Activated CD8-positive, alpha-beta memory T cell treated with anti-CD3 and anti-CD28 coated beads for 4 hours (primary cell): ENCODE measurements at places on chromosomes 5 and 9.
A peak's percentile ranks its signal among the peaks of the same experiment; 100 is the strongest.

- DNase-seq: no peak
Measured at GRCh38 chr9:77667151-77667550, 19.0 kb upstream of the GNA14 start.

- DNase-seq: no peak
Measured at GRCh38 chr5:108560581-108560980, 178.7 kb upstream of the FBXL17 start.

DNA sequence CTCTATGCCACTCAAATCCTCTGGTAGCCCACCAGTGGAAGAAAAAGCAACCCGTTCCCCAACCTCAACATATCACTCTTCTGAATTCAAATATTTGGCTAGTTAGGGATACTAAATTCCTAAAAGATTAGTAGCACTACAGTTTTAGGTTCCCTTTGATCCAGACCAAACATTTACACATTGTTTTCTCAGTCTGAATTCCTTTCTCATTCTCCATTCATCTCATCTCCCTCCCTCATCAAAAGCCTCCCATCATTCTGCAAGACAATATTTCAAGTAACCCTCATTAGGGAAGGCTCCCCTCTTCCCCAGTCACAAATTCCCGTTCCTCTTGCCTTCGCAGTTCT is 26.3 kb downstream of the ADAM19 start:
- no peak for DNase-seq

GRCh38 chr5:78903861-78904260 is 81.2 kb downstream of the ARSB start:
- DNase-seq: no peak

- no peak for DNase-seq
Measured at GRCh38 chr5:149916334-149917072, 28.1 kb downstream of the PDE6A start.

GRCh38 chr5:85182344-85182743 is 797.7 kb upstream of the EDIL3 start:
- DNase-seq: no peak

GRCh38 chr5:122192497-122193496 is 63.5 kb downstream of the ZNF474 start:
- no peak for DNase-seq

- DNase-seq: no peak
Measured at GRCh38 chr9:113775749-113776148, 100.4 kb upstream of the ZNF618 start.

- DNase-seq: no peak
Measured at GRCh38 chr9:112175796-112176315, 759 bp upstream of the SUSD1 start.

DNA sequence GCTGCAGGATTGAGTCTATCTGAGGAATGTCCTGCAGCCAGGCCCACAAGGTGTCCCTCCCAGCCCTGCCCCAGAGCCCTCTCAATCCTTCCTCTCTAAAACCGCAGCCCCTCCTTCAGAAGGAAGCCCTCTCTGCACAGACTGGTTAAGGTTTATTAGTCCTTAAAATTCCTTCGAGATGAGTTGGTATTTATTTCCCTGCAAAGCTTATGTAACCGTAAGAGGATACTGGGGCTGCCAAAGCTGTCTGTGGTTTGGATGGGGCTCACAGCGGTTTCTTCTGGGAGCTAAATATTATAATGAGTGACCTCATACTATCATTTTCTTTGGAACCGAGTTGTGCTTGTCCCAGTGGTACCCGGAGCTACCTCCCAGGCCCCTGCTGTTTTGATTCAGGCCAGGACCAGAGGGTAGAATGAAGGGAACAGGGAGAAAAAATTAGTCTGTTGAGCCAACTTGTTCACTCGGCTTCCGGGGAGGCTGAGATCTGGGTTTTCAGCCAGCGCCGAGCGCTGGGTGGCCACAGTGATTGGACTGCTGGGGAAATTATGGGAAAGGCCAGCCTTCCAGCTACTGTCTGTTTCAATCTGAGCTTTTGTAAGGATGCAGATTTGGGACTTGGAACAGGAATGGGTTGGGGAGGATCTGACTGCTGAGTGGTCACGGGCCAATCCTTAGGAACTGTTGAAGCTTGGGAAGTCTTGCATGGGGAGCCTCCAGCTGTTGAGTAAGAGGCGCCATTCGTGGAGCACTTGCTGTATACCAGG is 107.5 kb downstream of the NDFIP1 start:
- DNase-seq: no peak

- no peak for DNase-seq
Measured at GRCh38 chr9:123416176-123416575, 60.2 kb downstream of the CRB2 start.

DNA sequence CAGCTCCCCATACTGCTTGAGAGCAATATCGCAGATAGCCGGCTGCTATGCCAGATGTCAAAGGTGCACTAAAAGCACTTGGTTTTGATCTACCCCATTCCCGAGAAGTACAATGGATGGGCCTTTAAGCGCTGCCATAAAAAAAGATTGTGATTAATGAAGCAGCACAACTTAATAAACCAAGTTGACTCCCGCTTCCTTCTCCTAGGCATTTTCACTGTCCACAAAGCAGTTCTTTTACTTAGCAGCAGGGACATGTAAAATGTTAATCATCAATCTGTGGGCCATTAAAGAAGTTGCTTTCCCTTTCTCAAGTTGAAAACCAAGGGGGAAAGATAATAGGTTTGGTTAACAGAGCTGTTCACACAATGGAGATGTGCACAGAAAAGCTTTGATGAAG is 176.4 kb downstream of the TRPM6 start:
- no peak for DNase-seq

DNA sequence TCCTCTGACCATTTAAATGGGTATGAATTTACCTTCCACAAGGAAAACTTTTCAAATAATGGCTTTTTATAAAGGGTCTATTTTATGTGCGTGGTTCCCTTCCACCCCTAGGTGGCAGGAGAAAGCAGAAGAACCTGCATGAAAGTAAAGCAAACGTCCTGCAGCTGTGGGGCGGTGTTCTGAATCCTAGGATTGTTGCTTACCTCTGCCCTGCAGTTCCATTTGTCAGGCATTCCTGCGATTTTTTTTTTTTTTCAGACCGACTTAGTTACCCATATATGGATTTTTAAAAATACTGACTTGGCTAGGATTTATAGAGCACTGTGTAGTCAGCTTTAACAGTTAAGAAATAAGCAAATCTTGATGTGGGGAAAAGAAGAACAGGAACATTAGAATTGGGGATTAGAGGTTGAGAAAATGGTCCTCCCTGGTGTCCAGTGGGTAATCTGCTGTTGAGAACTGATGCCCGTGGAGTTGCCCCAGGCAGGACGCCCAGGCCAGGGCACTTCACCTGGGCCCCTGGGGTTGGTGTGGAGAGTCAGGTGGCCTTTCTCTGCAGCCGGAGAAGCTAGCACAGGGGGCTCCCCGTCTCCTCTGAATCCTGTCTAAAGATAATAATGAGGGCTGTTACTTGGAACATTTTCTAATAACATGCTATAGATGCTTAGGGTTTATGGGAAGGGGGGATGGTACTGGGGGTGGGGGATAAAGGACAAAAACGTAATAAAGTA is 30.4 kb upstream of the LTC4S start:
- peak; percentile 8 for DNase-seq

DNA sequence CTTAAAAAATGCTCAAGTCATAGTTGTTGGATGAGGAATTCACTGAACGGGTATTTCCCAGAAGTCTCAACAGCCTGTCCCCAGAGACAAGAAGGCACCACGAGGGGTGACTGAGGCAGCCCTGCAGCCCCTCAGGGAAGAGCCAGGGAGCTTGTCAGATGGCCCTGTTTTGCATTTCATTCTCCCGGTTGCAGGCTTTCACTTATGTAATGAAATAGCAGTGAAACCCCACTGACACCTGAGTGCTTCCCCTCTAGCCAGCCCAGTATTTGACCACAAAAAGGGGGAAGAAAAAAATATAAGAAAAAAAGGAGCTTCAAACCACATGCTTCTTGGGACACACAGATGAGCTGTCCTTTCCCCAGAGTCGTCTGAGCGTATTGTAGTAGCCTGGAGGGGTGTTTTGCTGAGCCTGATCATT is 75.3 kb upstream of the IL12B start:
- no peak for DNase-seq

GRCh38 chr5:53256746-53257145 is 147.2 kb upstream of the MOCS2 start:
- DNase-seq: no peak

DNA sequence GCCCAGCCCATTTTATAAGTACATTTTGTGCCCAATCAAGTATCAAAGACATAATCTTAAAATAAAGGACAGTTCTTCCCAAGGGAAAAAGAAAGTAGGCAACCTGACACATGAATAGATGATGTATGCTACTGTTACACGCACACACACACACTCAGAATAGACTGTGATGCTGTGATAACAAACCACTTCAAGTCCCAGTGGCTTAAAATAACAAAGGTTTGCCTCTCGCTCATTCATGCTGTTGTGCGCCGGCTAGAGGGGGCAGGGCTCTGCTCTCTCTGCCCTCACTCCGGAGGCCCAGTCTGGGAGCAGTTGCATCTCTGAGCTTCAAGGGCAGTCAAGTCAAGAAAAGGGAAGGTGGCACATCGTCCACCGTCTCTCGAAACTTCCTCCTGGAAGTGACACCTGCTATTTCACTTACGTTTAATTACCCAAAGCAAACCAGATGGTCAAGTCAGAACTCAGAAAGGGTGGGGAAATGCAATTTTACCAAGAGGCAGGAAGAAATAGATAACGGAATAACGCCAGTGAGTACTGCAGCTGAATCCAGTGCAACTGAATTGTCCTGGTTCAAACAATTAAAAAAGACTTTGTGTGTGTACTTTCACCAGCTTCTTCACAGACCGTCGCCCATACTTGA is 43.3 kb downstream of the ANKRD33B start:
- DNase-seq: no peak

DNA sequence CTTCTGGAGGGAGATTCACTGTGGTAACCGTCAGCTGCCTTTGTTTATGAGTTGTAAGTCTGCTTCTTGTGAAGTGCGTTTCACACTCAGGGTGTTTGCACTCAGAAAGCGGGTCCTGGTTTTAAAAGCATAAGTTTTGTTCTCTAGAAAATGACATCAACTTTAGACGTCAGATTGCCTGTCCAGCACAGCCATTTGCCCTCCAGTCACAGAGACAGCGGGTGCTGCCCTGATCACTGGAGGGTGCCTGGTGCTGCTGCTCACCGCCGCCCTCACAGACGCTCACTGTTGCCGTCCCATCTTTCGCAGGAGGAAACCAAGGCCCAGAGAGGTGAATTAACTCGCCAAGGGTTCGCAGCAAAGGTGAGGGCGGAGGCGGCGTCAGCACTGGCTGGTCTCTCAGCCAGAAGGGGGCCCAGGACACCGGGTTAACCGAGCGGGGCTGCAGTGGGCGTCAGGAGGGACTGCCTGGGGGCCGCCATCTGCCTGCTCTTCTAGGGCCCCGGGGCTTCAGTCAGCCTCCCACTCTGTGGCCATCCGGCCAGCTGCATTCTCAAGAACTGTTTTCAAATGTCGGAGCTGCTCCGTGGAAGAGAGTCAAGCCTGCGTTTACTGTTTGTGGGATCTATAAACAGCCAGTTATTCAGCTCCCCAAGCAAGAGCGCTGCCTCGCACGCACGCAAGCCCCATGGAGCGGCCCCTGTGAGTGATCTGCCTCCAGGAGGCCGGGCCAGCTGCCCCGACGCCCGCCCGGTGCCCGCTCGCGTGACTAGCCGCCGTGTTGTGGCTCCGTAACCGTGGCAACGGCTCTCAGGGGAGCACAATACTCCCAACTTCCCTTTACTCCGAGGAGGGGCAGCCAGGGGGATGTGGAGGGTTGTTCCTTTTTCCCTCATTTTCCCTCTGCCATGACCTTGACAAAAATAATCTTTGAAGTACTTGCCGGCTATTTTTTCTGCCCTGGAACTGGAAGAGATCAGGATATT is 43.4 kb upstream of the EXOC3 start:
- DNase-seq: no peak

DNA sequence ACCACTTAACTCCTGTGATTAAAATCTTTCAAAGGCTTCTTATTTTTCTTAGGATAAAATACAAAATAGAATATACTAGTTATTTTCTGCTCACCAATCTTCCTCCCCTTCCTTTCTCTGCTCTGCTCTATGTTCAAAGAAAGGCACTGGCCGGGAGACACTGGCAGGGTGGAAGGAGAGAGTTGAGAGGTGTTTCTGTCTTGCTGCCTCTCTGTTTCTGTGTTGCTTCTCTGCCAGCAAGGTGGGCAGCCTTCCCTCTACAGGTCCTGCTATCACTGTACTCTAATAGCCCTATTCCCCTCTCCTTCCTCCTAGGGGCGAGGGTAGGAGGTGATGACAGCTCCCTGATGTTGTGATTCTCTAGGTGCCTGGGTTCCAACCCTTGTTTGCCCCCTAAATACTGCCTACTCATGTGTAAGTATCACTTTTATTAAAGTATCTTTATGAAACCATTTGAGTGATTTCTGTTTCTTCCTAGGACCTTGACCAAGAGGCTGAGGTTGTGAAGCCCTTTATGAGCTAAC is 515.1 kb downstream of the TLE4 start:
- DNase-seq: no peak

- no peak for DNase-seq
Measured at GRCh38 chr5:19676895-19677294, 311.1 kb downstream of the CDH18 start.

- no peak for DNase-seq
Measured at GRCh38 chr5:61652916-61653315, 320.9 kb downstream of the ZSWIM6 start.

DNA sequence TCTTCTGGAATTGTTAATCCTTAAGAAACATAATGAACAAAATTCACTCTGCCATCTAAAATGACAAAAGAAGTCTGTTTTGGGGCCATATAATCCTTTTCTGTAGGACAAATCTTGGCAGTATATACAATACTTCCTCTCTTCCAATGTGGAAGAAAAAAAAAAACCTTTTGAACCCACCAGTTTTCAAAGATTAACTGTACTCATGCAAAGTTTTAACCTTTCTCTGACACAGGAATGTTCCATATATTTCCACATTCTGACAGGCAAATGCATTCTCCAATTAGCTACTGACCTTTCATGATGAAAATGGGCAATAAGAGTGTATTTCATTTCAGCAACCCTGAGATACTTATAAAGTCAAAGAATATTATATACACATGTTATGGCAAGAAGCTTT is 65.4 kb downstream of the RNF130 start:
- DNase-seq: no peak

DNA sequence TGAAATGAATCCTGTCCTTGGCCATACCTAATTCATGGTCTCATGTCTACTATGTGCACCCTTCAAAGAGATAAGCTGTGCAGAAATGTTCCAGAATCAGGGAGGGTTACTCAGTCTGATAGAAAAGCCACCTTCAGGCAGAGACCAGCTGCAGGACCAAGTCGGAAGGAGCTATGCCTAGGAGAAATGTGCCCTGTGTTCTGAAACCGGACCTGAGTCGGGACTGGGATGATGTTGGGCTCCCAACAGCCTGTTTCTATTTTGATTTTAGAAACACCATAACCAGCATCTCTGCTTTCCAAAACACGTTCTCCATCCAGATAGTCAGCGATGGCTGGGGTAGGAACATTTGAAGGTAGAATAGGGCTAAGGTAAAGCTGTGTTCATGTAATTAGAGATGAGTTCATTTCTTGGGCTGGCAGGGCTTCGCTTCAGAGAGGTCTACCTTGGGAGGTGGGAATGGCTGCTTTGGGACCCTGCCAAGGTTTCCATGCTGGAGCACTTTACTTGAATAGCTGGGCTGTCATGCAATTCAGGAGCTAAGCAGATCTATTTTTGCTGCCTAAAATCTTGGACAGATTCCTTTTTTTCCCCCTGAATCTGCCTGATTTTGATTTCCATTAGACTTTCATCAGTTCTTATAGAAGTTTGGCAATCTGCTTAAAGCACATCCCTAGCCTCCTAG is 2.8 kb downstream of the ADCY2 start:
- DNase-seq: no peak

GRCh38 chr5:127518319-127518621 is 830 bp downstream of the PRRC1 start:
- DNase-seq: no peak
